ENCODE measurements at places on chromosomes 2 and 18.
A peak's percentile ranks its signal among the peaks of the same experiment; 100 is the strongest.

GRCh38 chr2:192155511-192156118 lies 39.1 kb downstream of the TMEFF2 start:
- no peak for DNase-seq

GRCh38 chr18:69102959-69103358 lies 297.7 kb upstream of the DOK6 start:
- no peak for DNase-seq

- no peak for DNase-seq
Observed at GRCh38 chr2:18408638-18409037, 151.8 kb downstream of the RDH14 start.

DNA sequence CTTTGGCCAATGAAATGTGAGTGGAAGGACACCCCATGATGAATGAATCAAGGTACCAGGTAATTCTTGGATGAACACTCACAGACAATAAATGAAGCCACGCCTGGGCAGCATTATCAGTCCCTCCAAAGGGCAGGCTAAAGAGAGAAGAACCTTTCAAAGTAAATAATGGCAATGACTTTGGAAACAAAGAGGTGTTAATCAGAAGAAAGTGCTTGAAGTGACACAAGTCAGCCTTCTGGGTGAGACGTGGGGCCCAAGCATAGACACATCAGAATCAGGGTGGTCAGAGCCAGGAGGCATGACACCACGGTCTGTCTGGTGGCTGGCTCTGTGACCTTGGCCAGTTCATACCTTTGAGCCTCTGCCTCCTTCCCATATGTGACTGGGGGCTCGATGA lies 103.3 kb downstream of the POLR1A start:
- no peak for DNase-seq

GRCh38 chr2:113709022-113709421 lies 47.4 kb downstream of the SLC35F5 start:
- peak; percentile 96 for DNase-seq

All from NCI-H1930 (cell line).